ENCODE measurements at places on chromosomes 7 and 10.

DNA sequence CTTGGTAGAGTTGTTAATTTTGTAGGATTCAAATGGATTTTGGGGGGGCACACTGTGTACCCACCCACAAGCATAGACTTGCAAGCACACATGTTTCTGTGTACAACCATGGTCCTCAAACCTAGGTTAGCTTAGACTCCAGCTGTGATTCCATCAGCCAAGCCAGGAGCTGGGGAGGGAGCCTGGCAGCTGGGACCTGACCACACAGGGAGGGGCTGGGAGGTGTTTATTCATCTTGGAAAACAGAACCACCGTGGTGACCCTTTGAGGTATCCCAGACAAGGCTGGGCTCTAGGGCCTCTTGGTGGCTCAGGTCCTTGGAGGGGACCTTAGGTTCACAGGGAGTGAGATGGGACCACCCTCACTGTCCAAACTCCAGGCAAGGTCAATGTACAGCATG is 410.3 kb downstream of the NEBL start:
- DNase-seq, result no peak

- no peak for DNase-seq
Observed at GRCh38 chr7:130906575-130906974, 172.6 kb upstream of the KLF14 start.

DNA sequence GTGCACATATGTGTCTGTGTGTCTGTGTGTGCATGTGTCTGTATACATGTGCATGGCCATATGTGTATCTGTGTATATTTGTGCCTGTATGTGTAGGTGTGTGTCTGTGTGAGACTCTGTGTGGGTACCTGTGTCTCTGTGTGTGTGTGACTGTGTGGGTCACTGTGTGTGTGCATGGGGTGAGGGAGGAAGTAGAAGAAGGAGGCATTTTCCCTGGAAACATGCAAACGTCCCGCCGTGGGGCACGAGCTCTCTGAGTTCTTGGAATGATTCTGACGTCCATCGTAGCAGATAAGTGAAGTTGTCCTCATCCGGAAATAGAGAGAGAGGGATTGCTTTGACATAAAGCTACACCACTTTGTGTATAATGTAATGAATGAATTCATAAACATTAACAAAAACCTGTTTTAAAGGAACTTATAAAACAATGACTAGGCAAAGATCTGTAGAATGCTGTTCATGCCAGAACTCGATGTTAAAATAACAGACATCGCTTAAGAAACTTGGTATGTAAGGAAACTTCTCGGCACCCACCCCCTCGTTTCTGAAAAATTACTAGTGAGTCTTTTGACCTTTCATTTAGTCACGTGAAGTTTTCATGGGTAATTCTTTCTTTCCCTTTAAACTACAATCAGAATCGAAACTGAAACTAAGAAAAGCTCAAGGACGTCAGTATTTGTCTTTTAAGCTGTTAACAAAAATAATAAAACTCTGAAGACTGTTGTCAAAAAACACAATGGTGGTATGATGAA is 43.6 kb upstream of the KLF6 start:
- DNase-seq, result no peak

DNA sequence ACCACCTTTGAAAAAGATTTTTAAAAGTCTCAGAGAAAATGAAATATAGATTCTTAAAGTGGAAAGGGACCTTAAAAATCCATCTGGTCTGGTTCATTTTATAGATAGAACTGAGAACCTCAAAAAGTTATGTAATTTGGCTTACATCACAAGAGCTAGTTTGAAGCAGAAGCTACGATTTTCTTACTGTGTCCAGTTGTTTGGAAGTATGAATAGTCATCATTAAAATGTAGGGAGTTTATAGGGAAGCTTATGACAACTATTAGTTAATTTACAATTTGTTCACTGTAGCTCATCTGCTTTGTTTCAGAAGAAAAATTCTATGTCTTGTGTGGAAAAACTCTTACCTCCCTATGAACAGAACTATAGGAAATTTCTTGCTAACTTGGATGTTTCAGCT is 26.9 kb downstream of the ZEB1 start:
- DNase-seq, result no peak

- no peak for DNase-seq
Observed at GRCh38 chr7:103940382-103941268, 48.8 kb downstream of the RELN start.

- DNase-seq, result no peak
Observed at GRCh38 chr7:98348726-98349474, 52.0 kb downstream of the BAIAP2L1 start.

GRCh38 chr7:142919656-142920055 is 13.9 kb downstream of the TRPV5 start:
- DNase-seq, result no peak

- DNase-seq, result no peak
Observed at GRCh38 chr7:51316262-51316665, 345 bp downstream of the COBL start.

Measured in stimulated activated CD8-positive, alpha-beta memory T cell treated with anti-CD3 and anti-CD28 coated beads, Interleukin-4, amount 100 ng/mL, for 1 hour (primary cell).